ENCODE measurements at places on chromosomes 7 and 10.

GRCh38 chr7:28748346-28748745, 209.8 kb downstream of the TRIL start:
- no peak for DNase-seq

GRCh38 chr7:145737617-145738016, 379.0 kb upstream of the CNTNAP2 start:
- DNase-seq, result no peak

- no peak for DNase-seq
These were observed 41.3 kb downstream of the WNT2 start for GRCh38 chr7:117281562-117281961.

DNA sequence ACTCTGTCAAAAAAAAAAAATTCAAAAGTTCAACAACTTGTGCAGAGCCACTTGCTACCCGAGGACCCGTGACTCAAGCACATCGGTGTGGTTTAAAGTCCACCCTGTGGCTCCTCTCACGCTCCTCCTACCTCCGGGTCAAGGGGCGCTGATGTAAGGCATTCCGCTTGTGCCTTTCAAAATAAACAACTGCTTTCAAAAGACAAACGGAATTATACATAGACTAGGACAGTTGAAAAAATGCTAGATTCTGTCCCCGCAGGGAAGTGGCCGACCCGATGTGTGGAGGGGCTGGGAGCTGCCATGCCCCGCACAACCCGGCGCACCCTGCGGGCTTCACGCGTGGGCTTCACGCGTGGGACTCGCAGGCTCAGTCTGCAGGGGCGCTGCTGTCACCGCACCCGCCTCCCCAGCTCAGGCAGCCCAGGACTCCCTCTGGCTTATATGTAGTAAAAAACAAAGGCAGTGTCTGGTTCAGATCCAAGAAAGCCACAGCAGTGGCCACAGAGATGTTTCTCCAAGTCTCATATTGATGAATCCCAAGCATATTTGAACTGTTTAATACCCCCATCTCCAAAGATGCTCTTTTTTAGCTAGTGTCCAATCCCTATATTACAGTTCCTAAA, 239.7 kb upstream of the INHBA start:
- no peak for DNase-seq

- DNase-seq, result no peak
These were observed 63.5 kb upstream of the ATRNL1 start for GRCh38 chr10:115029452-115030375.

GRCh38 chr7:23000597-23001360, 13.2 kb downstream of the HYCC1 start:
- DNase-seq, result no peak

GRCh38 chr7:16063716-16064675, 357.3 kb downstream of the CRPPA start:
- no peak for DNase-seq

GRCh38 chr7:67346876-67347275, 350.2 kb downstream of the TYW1 start:
- no peak for DNase-seq

DNA sequence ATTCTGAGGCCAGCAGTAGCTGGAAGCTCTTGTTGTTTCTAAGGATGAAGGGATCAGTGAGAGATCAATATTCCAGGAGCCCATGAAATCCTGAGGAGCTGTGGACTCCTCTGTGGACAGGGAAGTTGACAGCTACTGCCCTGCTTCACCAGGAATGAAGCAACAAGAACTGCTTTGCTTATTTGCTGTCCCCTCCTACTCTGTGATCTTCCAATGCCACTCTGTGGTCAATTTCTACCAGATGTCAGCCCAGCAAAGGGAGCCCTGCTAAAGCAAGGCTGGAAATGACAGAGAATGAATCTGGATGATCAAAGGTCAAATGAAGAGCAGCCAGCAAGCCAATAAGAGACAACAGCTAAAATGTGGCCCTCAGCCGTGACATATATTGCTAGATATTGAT, 227.5 kb upstream of the CHRM2 start:
- no peak for DNase-seq

- no peak for DNase-seq
These were observed 18.4 kb upstream of the VOPP1 start for GRCh38 chr7:55590517-55591281.
